Cerebellar nuclear complex (tissue), 1 donor: ENCODE measurements at places on chromosomes 13 and 19.

DNA sequence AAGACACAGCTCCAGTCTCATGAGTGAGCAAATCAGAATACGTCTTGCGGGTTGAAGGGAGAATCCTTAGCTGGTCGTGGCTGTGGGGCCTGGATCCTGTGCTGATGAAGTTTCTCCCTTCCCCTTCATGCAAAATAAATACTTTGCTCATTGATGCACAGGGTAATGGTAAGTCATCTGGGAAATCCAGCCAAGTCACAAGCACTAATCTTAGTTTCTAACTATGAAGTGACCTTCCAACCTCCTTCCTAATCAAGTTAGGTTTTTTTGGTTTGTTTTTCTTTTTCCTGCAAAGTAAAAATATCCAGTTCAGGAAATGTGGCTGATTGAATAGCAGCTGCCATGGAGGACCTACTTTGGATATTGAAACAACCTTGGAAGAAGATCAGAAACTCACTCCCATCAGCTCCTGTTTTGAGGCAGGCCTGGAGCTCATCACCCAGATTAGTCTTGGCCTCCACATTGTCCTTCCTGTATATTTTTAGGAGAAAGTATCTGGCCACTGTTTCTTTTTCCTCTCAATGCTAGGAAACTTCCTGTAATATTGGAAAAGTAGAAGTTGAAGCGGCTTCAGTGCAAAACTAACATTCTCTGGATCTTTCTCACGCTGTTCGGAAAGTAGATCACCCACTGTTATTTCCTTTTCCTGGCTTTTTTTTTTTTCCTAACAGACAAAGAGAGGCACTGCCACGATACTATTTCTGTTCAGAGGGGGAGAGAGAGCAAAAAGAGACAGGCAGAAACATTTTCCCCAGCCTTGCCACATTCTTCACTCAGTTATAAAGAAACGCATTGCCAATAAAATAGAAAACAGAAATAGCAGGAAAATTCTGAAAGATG lies 12.3 kb upstream of the ARL11 start:
- DNase-seq: no peak

- no peak for DNase-seq
Measured at GRCh38 chr13:96391606-96392005, 301.7 kb downstream of the HS6ST3 start.

GRCh38 chr19:6060600-6061375 lies 49.5 kb downstream of the RFX2 start:
- DNase-seq: no peak

DNA sequence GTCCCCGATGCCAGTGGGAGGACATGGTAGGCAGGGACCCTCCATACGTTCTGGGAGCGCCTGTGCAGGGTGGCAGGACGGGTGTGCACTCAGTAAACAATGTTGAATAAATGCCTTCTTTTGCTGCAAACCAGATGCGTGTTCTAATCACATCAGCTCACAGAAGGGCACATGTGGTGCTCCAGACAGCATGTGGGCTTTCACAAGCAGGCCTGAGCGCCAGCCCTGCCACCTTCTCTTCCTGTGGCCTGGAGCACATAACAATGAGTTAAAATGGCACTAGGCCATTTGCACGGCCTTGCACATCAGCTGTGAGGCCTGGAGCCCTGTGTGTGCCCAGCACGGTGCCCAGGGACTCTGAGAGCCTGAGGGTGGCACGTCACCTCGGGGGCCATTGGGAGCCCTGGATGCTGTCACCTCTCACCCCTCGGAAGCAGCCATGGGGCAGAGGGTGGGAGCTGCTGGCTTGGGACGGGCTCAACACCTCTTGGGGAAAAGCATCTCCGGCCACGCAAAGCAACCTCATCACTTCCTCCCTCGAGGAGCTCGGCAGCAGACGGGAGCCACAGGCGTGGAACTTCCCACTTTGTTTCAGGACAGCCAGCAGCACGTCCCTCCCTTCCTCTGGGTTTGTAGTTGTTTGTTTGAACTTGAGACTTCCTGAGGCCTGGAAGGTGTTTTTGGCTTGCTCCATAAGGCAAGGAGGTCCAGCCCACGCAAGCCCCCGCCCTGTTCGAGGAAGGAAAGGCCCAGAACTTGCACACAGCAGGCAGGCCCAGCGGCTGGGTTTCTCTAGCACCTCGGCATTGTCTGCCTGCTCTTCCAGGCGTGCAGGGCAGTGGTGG lies 9.8 kb downstream of the MCF2L start:
- DNase-seq: no peak

DNA sequence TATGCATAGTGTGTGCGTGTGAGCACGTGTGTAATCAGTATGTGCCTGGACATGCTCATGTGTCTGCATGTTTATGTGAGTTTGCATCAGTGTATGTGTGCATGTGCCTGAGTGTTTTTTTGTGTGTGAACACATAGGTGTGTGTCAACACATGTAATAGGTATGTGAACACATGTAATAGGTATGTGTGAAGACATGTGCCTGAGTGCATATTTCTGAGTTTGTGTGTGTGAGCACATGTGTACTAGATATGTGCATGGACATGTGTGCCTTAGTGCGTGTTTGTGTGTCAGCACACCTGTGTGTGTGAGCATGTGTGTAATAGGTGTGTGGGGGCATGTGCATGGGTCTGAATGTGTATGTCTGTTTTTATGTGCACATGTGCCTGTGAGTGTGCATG lies 7.4 kb downstream of the SPPL2B start:
- DNase-seq: no peak
